ENCODE measurements at places on chromosomes 2 and 18.
A peak's percentile ranks its signal among the peaks of the same experiment; 100 is the strongest.

DNA sequence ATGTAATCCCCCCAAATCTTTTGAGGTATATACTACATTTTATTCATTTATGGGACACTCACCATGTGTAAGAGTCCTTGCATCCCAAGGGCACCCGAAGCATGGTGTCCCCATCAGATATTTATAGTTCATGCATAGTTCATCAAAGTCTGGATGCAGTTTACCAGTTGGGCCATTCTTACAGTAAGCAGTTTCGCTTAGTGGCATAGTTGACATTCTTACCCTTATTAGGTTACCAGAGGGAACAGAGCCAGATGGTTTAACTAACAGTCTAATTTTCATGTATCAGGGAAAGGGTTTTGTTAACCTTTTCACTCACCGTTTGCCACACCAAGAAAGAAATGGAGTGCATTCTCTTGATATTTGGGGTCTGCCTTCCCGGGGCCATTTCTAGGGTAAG, 7.1 kb downstream of the ZNF407 start:
- no peak for DNase-seq

DNA sequence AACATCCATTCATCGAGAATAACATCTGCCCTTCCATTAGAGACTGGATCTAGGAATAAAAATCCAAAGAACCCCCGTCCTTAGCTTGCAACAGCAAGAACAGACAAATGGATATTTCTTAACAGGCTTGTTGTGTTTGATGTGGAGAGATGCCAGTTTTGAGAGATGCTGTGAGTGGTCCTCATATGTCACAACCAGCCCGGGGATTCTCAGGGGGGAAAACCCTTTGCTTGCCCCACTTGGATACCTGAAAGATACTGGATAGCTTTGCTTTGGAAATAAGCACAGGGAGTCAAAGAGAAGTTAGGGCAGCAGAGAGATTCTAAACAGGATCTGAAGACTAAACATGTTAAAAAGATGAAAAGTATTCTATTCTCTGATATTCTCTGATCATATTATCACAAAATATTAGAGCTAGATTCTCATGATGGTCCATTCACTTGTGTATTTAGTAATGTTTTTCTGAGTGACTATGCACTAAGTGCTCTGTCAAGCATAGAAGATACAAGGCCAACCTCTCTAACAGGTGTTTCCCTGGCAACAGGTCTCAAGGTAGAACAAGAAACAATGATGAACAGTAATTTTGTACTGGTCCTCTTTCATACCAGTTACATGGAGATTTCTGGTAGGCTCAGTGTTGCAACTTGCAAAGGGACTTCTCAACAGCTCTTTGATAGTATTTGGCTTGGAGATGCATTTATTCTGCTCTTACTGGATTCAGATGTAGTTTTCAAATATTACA, 348.2 kb downstream of the MYCN start:
- no peak for DNase-seq

DNA sequence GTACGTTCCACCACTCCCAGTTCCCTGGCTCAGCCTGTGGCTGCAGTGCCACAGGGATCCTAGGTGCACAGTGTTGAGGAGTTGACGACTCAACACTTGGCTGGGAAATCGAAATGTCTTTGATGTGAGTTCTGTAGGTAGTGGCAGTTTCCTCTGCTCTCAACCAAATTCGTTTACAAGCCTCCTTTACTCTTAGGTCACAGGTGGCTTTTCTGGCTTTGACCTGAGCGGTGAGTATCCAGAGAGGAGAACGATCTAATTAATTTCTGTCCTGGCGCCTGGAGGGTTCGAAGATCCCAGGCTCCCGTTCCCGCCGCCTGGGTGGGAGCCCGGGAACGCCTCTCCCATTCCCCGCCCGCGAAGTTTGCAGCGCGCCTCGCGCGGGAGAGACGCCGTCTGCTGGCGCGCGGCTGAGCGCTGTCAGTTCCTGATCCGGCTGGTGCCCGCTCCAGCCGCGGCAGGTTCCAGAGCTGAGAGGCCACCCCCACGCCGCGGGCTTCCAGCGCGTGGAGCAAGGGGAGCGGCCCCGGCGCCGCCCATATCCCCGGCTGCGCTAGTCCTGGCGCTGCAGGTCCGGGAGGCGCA, at the start of gene LAMA3:
LAMA3 (plus strand) TSS at position 423 of the 585 bp plus-strand sequence. CDS start 231 bp downstream, outside the sequence.
- DNase-seq: peak; percentile 22

DNA sequence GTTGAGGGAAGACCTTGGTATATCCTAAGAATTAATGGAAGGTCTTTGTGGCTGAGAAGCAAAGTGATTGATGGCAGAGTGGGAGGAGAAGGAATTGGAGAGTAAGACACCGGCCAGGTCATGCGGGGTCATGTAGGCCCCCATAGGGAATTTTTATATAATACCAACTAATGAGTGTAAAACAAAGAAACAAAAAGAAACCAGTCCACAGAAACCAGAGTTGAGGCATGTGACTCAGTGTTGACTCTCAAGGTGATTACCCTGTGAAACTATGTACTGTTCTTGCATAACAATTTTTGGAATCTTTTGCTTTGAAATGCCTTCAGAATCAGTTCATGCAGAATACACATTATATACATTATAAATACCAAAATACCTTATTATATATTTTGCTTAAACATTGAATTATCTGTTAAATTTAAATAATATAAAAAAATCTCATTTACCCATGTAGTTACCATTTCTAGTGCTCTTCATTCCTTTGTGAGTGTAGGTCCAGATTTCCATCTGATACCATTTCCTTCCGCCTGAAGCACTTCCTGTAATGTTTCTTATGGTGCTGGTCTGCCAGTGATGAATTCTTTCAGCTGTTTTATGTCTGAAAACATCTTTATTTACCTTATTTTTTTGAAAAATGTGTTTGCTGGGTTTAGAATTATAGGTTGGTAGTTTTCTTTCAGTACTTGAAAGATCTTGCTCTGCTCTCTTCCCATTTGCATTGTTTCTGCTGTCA, 8.6 kb downstream of the CLIP4 start:
- no peak for DNase-seq

- DNase-seq: no peak
Measured at GRCh38 chr2:42960842-42961180, 168.4 kb upstream of the HAAO start.

- no peak for DNase-seq
Measured at GRCh38 chr18:12445554-12445953, 37.8 kb downstream of the PRELID3A start.

- DNase-seq: no peak
Measured at GRCh38 chr2:157932480-157933159, 56.5 kb upstream of the ACVR1 start.

- no peak for DNase-seq
Measured at GRCh38 chr2:143258126-143258892, 129.1 kb downstream of the ARHGAP15 start.

DNA sequence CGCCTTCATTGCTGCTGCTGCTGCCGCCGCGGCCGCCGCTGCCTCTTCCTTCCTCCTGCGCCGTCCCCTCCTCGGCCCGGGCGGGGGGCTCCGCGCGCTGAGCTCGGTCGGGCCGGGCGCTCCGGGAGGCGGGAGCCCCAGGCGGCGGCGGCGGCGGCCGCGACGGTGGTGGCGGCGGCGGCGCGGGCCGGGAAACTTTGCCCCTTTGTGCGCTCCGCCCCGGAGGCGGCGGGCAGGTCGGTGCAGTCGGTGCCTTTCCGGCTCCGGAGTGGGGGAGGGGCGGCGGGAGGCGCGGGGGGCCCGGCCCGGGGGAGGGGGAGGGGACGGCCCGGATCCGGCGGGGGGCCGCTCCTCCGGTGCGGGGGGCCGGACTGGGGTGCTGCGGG, 205 bp downstream of the TET3 start:
- peak; percentile 58 for DNase-seq

DNA sequence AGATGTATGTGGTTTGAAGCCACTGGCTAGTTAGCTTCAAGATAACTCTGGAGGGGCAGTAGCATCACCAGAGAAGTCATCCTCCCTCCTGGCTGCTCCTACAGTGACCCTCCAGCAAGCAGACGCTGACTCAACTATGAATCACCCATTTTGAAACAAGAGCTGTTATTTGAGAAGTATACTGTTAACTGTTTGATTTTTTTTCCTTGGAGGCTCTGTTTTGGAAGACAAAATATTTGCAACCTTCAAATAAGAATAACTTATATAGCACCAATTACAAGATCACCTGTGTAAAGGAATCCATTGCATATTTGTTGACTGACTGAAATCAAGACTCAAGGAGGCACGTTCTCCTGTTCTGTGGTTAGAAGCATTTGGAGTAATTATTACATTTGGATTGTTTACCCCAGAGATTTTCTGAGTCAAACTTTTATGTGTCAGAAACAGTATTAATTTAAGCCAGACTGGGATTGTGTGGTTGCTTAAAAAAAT, 313.8 kb downstream of the MTX2 start:
- no peak for DNase-seq

All from HL-60 (cell line).